ENCODE measurements at places on chromosomes 7 and 10.

GRCh38 chr10:127418536-127419168 lies 130.5 kb upstream of the NPS start:
- no peak for DNase-seq

DNA sequence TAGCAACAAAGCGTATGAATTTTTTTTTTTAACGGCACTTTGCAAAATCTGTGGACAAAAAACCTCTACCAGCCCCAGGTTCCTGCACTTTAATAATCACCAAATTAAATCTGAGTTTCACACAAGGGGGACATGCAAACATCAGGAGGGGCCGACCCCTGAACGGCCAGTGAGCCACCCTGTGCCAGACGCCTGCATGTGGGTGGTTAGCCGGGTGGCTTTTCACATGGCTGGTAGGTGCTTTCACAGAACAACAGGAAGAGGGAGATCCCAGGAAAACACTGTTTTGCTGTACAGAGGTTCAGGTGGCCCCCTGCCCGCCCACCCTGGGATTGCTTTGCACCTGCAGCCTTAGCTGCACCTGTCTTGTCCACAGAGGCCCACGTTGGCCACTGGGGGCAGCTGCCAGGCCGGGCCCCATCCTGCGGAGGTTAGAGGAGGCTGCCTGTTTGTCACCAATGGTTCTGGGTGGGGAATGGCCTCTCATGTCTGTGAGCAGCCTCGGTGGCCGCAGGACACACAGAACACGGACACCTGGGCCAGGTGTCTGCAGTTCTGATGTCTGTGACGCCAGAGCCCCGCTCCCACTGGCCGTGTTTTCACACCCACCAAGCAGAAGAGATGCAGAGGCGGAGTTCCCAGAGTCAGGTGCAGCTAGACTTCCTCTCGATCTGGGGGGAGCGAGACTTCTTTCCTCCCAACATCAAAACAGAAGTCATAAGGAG lies 107.7 kb downstream of the FAM53B start:
- DNase-seq: no peak

DNA sequence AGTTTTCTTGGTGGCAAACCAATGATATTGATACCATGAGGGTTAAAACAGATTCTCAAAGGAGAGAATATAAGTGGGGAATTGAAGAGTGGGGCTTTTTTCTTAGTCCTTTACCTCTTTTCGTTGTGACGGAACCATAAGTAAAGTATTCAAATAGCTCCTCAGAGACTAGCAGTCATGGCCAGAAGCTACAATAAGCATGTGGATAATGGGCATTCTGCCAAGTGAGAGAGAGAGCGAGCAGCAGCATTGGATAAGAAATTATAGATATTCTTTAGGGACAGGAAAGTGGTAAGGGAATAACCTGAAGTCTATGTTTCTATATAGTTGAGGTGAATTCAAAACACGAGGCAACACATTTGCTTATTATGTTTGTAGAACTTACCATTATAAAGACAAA lies 235.1 kb downstream of the SEMA3E start:
- DNase-seq: no peak

GRCh38 chr7:48660306-48660870 lies 264.0 kb upstream of the CDC14C start:
- no peak for DNase-seq

DNA sequence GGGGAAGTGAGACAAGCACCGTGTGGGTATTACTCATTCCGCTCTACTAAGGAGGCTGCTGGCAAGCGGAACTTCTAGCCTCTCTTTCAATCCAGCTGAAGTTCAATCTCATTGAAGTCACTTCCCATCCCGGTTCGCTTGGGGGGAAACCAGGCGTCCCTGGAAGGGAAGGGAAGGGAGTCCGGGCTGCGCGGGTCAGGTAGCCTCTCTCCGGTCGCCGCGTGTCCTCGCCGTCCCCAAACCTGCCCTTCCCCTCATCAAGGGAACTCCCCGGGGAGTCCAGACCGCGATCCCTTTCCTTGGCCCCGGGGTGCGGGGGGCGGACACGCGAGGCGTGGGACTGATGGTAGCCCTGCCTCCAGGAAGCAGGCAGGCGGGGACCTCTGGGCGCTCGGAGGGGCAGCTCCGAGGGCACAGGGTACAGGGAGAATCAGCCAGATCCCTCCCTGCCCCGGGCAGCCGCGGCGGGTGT lies 598 bp upstream of the ZEB1 start:
- DNase-seq: peak; percentile 33

GRCh38 chr7:153628825-153629224 lies 423.4 kb upstream of the DPP6 start:
- DNase-seq: no peak

DNA sequence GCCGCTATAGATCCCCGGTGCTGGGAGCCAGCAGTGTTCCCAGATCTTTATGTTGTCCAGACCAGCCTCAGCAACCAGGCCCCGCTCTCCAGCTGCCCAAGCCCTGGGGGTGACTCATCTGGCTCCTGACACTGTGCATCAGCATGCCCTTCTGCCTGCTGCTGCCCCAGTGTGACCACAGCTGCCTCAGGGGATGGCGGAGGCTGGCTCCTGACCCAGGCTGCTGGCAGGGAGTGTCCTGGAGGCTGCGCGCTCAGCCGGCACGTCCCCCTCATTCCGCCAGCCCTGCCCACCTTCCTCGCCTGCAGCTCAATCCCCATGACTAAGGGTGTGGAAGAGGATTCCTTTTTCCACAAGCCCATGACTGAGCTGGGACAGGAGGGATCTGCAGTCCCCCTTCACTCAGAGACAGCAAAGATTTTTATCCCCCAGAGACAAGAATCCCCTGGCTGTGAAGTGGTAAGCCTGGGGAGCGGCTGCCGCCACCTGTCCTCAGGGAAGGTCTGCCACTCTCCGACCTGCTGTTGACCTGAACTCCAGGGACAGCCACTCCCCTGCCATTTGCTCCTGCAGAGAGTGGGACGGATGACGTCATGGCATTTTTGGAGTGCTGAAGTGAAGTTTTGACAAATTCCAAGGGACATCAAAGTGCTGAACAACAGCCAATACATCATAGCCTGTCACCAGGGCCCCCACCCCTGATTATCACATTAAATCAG lies 182.8 kb upstream of the BMPER start:
- no peak for DNase-seq

DNA sequence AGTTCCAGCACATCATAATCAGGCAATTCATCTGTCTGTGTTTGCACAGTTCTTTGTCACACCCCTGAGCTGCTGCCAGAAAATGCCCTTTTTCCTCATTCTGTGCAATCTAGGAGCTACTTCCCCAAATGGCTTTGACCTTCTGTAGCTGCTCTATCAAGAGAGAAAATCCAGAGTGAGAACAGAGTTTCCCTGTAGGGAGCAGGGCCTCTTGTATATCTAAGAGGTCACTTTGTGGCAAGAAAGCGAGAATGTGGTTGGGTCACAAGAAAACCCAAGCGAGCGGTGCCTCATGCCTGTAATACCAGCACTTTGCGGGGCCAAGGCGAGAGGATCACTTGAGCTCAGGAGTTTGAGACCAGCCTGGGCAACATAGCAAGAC lies 24.3 kb downstream of the SLC29A3 start:
- DNase-seq: no peak

DNA sequence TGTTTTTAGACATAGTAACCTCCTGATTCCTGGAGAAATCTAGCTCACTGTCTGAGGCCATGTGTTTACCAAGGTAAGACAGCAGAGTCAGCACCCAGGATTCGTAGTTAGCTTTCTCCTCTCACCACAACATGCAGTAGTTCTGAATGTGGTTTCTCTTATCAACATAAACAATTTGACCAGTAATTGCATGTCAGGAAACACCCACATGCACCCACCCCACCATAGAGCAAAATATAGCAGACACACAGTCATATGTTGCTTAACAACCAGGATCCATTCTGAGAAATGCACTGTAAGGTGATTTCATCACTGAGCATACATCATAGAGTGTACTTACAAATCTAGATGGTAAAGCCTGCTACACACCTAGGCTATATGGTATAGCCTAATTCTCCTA lies 1004.0 kb downstream of the ANKRD7 start:
- DNase-seq: no peak

DNA sequence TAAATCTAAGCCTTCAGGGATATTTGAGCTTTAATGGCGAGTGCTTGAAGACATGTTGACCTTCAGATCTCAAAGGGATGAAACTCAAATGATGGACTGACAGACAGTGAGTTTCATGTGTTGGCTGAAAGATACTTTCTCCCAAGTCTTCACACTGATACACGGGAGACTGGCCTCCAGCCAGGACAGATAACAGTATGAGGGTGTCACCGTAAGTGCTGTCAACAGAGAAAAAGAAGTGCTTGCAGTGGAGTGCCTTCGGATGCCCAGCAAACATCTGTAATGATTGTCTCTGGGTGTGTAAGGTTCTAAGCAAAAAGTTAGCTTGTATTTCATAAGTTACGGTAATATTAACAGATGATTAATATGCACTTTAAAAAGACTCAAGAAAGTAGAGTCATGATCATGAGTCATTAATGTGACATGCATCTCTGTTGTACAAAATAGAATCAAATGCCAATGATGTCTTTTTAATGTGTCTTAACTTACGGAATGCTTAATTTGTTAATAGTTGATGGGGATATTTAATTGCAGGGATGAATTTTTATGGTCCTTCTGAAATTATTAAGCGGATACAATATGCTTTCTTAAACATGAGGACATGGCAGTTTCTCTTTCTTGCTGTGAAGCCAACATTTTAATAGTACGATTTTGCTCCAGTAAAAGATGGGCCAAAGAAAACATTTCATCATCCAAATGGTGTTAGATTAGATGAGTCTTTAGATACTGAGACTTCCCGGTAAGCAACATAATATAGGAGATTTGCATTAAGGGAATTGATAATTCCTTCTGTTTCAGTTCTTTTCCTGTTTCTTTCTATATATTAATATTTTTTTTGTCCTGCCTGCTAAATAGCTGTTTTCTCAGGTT lies 292.5 kb downstream of the GALNT17 start:
- DNase-seq: no peak

DNA sequence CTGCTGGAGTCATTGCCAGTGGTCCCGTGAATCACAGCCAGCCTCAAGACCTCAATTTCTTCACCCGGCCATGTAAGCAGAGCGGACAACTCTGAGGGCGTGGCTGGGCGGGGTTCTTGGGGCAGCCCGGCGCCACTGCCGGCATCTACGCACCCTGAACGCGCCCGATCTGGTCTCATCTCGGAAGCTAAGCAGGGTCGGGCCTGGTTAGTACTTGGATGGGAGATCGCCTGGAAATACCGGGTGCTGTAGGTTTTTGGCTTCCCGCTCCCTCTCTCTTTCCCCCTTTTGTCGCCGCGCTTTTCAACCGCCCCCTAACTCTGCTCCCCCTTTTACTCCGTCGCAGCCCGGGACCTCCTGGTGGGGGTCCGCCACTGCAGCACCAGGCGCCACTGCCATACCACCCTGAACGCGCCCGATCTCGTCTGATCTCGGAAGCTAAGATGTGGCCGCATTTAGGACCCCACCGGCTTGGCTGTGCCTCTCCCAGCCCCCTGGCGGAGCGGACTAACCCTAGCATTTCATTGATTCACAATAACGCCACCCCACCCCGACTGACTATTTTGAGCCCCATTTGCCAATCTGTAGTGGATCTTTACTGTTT lies 25.3 kb downstream of the GARIN1A start:
- no peak for DNase-seq

- DNase-seq: no peak
These were observed 156.7 kb downstream of the RAPGEF5 start for GRCh38 chr7:22200238-22200637.

GRCh38 chr7:32858648-32859047 lies 32.9 kb downstream of the KBTBD2 start:
- no peak for DNase-seq

DNA sequence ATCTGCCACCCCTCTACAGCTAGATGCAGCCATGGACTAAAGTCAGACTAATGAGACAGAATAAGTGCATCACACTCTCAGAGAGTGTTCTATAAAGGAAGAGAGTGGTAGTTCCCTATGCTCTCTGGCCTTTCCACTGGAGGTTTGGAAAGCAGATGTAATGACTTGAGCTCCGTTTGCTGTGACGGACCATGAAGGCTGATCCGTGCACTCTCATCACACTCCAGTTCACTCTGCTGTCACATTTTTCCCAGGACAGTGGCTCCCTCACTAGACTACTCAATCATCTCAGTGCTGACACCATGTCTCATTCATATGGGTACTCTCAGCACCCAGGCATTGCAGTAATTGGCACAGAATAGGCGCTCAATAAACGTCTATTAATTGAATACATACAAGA lies 20.4 kb downstream of the TRDMT1 start:
- no peak for DNase-seq
